ENCODE measurements at places on chromosomes 16 and 17.
A peak's percentile ranks its signal among the peaks of the same experiment; 100 is the strongest.

GRCh38 chr16:19677402-19677801 lies 40.6 kb downstream of the KNOP1 start:
- no peak for DNase-seq

- peak; percentile 51 for DNase-seq
Measured at GRCh38 chr16:67150833-67151396, at the start of gene B3GNT9. Gene B3GNT9 (minus strand): TSS chr16:67150998. CDS start chr16:67150485, 513 bp downstream.

- DNase-seq = no peak
Measured at GRCh38 chr17:80384078-80384960, 30.6 kb upstream of the ENDOV start.

DNA sequence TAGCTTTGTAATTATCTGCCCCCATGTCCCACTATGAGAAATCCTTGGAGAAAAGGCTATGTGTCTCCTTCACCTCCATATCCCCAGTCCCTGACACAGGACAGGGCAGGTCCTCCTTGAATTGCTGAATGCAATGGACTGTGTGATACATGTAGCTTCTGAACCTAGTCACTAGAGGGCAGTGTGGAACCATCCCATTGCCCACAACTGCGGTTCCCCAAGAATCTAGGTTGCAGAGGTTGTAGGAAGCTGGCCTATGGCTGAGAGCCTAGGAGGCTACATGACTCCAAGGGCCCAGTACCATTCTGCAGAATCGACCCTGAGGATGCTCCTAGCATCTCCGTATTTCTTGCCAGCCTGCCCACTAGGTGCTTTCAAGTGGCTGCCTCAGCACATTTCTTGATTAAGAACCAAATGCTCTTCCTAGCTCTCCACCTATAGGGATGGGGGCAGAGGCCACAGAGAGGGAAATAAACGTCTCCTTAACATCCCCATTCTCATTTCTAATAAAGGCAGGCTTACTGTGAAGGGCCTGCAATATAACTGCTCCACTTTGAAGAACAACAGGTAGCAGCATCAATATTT lies 394.0 kb downstream of the CA10 start:
- DNase-seq = peak; percentile 5

DNA sequence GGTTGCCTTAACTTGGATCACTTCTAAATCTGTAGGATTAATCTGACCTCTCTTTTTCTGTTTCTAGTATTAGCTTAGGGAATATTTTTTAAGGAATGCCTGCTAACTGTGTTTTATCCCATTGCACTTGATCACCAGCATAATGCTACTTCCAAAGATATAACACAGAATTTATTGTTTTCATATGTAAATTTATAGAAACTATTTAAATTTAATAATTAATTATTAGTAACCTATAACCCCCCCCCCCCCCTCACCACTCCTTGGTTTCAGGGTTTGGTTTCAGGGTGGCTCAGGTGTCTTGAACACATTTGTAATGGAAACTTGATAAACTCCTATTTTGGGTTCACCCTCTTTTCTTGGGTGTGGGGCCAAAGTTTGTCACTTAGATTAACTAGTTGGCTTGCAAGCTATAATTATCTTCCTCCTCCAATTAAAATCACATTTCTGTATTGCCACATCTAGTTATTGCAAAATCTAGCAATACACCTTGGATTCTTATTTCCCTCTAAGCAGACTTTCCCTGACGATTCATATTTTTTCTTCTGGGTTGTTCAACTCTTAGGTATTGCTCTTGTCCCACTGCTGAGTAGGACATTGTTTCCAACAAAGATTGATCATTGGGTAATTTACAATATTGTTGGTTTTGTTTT lies 18.3 kb downstream of the KRT12 start:
- no peak for DNase-seq

GRCh38 chr16:83808573-83809014 lies 816 bp downstream of the HSBP1 start:
- no peak for DNase-seq

- DNase-seq = no peak
Measured at GRCh38 chr16:51131619-51132018, 19.5 kb downstream of the SALL1 start.

DNA sequence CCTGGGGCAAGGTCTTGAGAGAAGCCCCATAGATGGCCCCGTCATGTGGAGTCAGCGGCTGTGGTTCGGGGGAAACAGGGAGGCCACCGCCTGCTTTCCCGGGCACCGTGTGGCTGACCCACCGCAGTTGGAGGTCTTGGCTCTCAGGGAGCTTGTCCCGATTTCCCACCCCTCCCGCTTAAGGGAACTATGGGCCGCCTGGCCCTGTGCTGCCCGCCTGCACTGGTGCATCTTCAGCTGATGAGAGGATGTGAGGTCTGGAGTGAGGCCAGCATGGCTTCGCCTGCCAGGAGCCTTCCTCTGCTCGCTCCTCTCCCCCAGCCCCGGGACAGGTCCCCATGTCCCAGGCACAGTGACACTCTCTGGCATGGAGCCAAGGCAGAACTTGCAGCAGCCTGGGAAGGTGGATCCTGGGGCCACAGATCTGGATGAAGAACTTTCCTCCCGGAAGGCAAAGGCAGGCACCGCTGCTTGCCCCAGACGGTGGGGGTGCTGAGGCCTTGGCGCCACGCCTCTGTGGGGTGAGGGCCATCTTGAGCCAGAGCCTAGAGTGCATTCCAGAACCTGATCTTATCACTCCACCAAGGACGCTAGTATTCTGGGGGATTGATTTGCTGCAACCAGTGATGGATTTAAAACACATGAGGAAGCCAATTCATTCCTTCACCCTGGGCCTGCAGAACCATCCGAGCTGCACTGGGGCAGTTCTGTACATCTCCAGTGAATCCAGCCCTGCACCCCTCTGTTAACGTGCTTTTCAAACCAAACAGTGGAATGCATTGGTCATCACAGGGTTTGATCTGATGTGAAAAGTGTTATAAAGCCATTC lies 178.6 kb upstream of the TNRC6C start:
- DNase-seq = no peak

DNA sequence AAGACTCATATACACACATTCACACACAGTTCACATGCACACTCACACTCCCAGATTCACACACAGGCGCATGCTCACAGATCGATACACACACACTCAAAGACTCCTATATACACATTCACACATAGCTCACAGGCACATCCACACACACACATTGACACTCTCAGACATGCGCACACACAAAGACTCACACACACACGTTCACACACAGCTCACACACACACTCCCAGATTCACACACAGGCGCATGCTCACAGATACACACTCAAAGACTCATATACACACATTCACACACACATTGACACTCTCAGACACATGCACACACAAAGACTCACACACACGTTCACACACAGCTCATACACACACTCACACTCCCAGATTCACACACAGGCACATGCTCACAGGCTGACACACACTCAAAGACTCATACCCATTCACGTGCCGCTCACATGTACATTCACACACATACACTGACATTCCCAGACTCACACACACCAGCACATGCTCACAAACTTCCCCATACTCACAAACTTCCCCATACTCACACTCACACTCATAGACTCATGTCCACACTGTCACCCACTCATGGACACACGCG lies 25.6 kb upstream of the KRT17 start:
- DNase-seq = no peak

GRCh38 chr17:32298298-32298697 lies 32.7 kb downstream of the RHBDL3 start:
- DNase-seq = no peak

DNA sequence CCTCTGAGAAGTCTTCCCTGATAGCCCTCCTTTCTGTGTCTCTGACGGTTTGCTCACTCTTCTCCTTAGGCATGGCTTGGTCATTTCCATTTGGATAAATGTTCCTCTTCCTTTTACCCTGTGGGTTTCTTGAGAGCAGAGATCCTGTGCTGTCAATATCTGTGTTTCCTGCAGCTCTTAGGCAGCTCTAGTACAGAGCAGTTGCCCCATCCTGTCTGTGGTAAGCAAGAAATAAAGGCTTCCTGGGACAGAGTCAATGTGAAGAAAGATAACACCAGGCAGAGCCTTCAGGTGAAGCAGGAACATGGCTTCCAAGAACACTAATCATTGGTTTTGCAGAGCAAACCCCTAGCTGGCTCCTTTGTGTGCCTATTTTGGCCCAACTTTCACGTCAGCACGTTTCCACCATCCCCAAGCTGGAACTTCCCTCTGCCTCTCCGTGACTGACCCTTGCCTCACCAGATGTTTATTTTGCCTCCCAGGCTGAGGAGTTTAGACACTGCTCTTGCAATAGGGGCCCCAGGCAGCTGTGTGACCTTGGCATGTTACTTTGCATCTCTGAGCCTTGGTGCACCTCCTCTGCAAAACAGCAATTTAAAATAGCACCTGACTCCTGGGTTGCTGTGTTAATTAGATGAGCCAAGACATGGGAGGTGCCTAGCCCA lies 49.6 kb upstream of the SIAH1 start:
- no peak for DNase-seq

GRCh38 chr16:23323224-23324030 lies 21.3 kb downstream of the SCNN1B start:
- DNase-seq = no peak

- DNase-seq = peak; percentile 63
Measured at GRCh38 chr16:15509593-15510535, 75.5 kb downstream of the BMERB1 start.

- no peak for DNase-seq
Measured at GRCh38 chr17:30332057-30332542, 1.8 kb downstream of the TMIGD1 start.

GRCh38 chr17:27471321-27472269 lies 15.3 kb downstream of the KSR1 start:
- DNase-seq = no peak

DNA sequence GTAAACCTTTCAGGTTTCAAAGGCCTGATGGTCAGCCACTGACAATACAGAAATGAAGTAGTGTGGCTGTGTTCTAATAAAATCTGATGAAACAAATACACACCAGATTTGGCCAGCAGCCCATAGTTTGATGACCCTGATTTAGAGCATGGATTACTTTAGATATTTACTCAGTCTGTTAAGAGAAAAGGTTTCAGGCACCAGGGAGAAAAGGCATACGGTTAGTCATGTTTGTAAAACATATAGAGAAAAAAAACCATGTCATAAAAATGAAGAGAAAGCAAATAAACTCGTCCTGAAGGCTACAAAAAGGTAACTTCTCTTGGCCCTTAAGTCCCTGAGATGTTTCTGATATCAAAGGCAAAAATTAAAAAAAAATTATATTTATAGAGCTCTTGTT lies 112.1 kb downstream of the ADAMTS18 start:
- DNase-seq = no peak

GRCh38 chr16:67539691-67540635 lies 11.3 kb downstream of the RIPOR1 start:
- no peak for DNase-seq

GRCh38 chr17:34820248-34820801 lies 140.9 kb downstream of the CCT6B start:
- DNase-seq = no peak

Data from GM04503 (cell line).